CD4-positive, alpha-beta memory T cell (primary cell): ENCODE measurements at places on chromosomes 1 and 21. TPM values are rescaled to one million over a fixed set of nuclear protein-coding genes. Genes with fewer than 3 reads are reported as not detected.

Gene SPATA21
- polyA plus RNA-seq, result not detected

Gene SPRR2G
- not detected for polyA plus RNA-seq

Gene SLC35F3
- polyA plus RNA-seq, result 0.12 TPM

- DNase-seq, result no peak
Observed at GRCh38 chr1:54623216-54624007, at the start of gene FAM151A. TSS of gene FAM151A (minus strand) at chr1:54623525. CDS start at chr1:54623395, 130 bp downstream.

- no peak for DNase-seq
Observed at GRCh38 chr1:221711063-221711577, 30.8 kb downstream of the DUSP10 start.

GRCh38 chr1:65493802-65494201, 73.3 kb downstream of the LEPR start:
- DNase-seq, result no peak

DNA sequence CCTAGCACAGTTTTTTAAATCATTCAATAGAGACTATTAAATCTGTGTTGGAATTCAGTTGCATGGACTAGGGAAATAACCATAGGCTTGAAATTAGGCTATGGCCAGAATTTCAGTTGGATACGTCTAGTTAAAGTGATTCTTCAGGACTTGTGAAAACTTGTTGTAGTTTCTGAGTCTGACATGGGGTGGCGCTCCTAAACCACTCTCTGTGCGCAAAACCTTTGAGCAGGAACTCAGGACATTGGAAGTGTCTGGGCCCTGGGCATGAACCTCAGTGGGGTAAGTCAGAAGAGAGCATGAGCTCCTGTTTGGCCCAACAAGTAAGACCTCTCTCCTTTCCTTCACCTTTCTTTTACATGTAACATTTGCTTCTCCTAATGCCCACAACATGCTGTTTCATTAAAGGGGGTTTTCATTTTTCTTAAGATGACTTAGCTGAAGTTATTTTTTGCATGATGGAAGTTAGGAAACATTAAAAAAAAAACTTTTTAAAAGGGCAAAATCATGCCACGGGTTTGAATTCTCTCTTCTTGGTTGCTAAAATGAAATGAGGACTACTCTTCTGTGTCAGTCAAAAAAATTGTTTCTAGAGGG, 17.1 kb upstream of the CCDC190 start:
- no peak for DNase-seq

DNA sequence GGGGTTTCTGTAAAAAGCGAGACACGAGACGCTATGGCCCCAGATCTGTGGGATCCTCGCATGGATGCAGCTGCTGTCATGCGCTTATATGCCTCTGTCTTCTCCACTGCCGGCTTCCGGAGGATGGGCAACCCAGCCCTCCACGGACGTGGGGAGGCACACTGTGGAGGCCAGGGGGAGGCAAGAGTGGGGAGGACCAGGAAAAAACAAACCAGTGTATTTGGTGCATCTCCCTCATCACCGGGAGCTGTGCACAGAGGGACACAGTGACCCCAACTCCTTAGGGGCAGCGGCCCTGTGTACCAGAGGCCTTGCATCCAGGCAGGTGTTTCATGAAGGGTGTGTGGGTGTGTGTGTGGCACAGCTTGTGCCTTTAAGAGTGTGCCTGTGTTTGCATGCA, 95.0 kb downstream of the AJAP1 start:
- no peak for DNase-seq
